Renal pelvis (tissue), 12 donors: ENCODE measurements at places on chromosomes 6 and 20. TPM values are rescaled to one million over a fixed set of nuclear protein-coding genes. Genes with fewer than 3 reads are reported as not detected.

The SLC17A2 gene
- 0.43 TPM for polyA plus RNA-seq

The DOK5 gene
- polyA plus RNA-seq = 6.9 TPM

The SLC22A7 gene
- polyA plus RNA-seq = 0.86 TPM

The SMOC2 gene
- 17.7 TPM for polyA plus RNA-seq

The OR2J1 gene
- polyA plus RNA-seq = not detected

The ARID1B gene
- polyA plus RNA-seq = 71.8 TPM

DNA sequence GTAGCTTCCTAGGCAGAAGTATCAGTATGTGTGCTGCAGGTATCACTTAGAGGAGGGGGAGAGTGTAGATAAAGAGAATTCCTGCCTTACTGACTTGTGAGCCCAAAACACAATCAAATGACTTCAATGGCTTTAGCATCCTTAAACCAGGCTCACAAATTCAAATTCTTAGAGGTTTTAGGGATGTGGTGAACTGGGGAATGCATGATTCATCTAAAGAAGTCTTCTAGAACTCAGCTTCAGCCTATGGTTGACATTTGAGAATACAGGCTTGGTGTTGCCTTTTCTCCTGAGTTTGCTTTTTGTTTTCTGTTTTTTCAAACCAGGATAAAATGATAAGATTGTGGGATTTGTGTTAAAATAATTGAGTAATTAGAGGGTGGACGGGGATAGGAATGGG lies 14.4 kb downstream of the SNRPC start:
- no peak for DNase-seq

The RAET1L gene
- not detected for polyA plus RNA-seq

The HLA-DQA2 gene
- polyA plus RNA-seq = 1.2 TPM

DNA sequence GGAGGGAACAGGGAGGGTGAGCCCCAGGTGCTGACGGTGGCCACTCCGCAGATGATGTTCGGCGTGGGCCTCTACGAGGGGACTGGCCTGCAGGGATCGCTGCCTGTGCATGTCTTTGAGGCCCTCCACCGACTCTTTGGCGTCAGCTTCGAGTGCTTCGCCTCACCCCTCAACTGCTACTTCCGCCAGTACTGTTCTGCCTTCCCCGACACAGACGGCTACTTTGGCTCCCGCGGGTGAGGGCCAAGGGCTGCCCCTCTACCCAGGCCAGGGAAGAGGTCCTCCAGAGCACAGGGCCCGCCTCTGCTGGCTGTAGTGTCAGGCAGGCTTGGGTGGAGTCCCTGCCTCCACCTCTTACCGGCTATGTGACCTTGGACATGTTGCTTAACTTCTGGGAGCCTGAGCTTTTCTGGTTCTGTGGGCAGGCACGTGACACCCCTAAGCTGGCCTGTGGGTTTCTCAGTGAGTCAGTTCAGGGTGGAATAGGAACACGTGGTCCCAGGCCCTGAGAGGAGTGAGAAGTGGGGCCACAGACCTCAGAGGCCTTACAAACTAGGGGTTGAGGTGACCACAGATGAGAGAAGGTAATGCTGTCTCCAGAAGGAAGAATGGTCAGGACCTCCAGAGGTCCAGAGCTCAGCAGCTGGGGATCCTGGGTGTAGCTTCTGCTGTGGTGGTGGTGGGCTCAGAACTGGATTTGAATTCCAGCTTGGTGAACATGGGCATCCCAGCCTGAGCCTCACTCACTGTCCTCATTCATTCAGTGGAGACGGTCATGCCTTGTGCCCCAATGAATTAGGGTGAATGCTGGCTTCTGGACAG lies 11.9 kb downstream of the PCIF1 start:
- no peak for DNase-seq

DNA sequence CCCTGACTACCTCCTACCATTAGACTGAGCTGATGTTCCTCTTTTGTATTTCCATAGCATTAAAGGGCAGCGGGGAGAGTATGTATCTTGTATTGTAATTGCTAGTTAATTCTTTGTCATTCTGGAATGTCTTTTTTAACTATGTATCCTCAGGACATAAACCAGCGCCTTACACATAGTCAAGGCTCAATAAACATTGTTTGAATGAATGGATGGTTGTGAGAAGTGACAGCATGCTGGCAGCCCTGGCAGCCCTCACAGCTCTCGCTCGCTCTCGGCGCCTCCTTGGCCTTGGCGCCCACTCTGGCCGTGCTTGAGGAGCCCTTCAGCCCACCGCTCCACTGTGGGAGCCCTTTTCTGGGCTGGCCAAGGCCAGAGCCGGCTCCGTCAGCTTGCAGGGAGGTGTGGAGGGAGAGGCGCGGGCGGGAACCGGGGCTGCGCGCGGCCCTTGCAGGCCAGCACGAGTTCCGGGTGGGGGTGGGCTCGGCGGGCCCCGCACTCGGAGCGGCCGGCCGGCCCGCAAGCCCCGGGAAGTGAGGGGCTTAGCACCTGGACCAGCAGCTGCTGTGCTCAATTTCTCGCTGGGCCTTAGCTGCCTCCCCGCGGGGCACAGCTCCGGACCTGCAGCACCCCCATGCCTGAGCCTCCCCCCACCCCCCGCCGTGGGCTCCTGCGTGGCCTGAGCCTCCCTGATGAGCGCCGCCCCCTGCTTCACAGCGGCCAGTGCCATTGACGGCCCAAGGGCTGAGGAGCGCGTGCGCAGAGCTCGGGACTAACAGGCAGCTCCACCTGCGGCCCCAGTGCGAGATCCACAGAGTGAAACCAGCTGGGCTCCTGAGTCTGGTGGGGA lies 93.1 kb downstream of the RNF182 start:
- DNase-seq = no peak

The NKX2-4 gene
- polyA plus RNA-seq = not detected

GRCh38 chr6:17640477-17640917 lies 40.4 kb downstream of the FAM8A1 start:
- DNase-seq = no peak

DNA sequence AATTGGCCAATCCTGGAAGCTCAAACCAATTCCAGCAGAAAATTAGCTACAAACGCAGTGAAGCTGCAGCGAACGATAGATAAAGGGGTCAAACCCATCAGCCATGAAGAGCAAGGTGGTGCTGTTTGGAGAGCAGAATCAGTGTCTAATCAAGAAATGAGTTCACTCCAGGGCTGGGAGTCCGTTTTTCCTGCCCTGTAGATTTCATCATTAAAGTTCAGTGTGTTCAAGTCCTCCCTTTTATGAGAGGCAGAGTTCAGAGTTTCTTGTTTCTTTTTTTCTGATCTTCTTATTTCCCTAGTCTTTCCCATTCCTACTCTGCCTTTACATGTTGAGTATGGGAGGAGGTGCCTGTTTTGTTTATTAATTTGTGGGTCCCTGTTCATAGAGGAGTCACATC lies 30.4 kb downstream of the SLC17A1 start:
- DNase-seq = no peak

The PPIL6 gene
- polyA plus RNA-seq = 14.9 TPM

DNA sequence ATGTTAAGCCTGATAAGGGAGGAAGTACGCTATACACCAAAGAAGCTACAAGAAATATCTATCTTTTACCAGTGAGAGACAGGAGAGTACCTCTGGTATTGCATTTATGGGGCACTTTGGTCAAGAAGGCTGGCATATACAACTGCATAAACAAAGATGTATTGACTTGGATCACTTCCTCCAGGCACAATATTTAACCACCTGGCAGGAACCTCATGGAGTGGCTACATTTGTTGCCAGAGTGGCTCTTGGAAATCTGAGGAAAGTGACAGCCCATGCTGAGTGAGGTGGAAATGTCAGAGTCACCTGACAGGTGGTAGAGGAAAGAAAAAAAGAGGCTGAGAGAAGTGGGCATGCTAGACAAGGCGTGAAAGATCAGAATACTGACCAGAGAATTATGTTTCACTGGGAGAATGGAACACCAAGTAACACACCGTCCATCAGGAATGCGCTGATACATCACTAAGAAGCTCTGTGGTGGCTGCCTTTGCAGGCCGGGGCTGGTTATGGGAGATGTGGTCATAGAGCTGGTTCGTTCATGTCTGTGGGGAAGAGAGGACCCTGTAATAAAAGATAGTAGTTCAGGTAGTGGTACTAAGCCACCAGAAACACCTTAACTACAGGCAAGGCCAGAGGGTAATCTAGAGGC lies 61.4 kb upstream of the UFL1 start:
- no peak for DNase-seq

GRCh38 chr6:124961777-124962638 lies at the start of gene RNF217:
TSS of gene RNF217 (plus strand) at chr6:124962437. CDS start at chr6:124962545, 108 bp downstream.
- DNase-seq = peak; percentile 57

GRCh38 chr20:43463527-43464218 lies 6.0 kb downstream of the SRSF6 start:
- no peak for DNase-seq

GRCh38 chr6:70210462-70210861 lies 92.4 kb downstream of the COL9A1 start:
- DNase-seq = no peak

DNA sequence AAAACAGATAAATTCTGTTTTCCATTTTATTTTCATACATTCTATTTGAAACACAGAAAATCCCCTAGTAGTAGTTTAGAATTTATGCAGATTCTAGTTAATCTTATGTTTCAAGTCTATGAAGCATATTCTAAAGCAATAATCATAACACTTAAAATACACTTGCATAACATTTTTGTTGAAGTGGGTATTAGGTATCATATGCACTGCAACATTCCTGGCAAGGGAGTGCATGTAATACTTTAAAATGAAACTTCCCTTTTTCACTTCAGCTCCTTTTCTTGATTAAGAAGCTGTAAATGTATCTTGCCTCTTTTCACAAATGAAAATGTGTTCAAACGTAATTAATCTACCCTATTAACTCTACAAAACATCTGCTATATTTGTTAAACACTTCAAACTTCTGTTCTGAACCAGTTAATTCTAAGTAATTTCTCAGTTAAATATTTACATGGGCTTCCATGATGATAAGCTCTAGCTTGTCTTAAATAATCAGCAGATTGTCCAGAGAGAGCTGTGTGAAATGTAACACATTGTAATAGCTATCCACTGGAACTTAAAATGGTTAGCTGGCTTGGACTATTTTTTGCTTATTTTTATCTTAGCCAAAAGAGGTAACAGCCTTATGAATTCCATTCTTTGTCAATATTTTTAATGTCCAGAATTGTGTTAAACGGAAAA lies 192.8 kb downstream of the COL19A1 start:
- no peak for DNase-seq

The ANKEF1 gene
- 8.1 TPM for polyA plus RNA-seq

The C20orf144 gene
- polyA plus RNA-seq = 0.49 TPM

- DNase-seq = no peak
Measured at GRCh38 chr6:132525866-132526265, 12.2 kb upstream of the TAAR9 start.

- DNase-seq = no peak
Measured at GRCh38 chr6:157050537-157051265, 272.6 kb downstream of the TMEM242 start.

The CST9 gene
- polyA plus RNA-seq = not detected

The TMC2 gene
- polyA plus RNA-seq = 0.31 TPM

- DNase-seq = no peak
Measured at GRCh38 chr20:50202677-50203076, 12.0 kb downstream of the CEBPB start.

- no peak for DNase-seq
Measured at GRCh38 chr6:31690231-31691077, 9.6 kb upstream of the LY6G5C start.

GRCh38 chr6:35319346-35320030 lies 21.9 kb downstream of the DEF6 start:
- no peak for DNase-seq

The PAK1IP1 gene
- polyA plus RNA-seq = 19.3 TPM
